ENCODE measurements at places on chromosomes 7 and 10.

GRCh38 chr10:95601116-95601719, 40.0 kb upstream of the SORBS1 start:
- DNase-seq, result peak; percentile 84

DNA sequence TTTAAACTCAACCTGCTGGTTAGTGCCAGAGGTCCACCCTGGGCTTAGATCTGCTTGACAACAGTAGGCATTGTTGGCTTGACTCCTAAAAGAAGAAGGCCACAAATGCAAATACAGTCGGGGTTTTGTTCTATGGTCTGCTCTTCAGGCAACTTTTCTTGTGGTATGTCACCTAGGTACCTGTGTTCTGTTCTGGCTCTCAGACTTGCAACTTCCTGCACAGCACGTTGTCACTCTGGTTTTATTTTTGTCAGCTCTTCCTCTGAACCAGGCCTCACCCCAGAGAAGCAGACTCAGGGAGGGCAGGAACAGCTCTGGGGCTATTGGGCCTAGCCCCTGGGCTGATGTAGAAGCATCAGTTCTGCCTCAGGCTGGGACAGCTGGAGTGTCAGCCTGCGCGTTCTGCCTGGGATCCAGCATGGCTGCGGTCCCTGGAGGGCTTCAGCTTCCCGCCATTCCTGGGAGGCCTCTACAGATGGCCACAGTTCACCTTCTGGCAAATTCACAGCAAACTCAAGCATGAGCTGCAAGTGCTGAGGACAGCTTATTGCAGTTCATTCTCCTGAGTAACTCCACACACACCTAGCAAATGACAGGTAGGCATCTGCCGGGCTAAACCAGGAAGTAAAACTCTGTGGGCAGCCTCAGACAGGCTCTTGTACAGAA, 11.0 kb upstream of the PDCD4 start:
- DNase-seq, result no peak

DNA sequence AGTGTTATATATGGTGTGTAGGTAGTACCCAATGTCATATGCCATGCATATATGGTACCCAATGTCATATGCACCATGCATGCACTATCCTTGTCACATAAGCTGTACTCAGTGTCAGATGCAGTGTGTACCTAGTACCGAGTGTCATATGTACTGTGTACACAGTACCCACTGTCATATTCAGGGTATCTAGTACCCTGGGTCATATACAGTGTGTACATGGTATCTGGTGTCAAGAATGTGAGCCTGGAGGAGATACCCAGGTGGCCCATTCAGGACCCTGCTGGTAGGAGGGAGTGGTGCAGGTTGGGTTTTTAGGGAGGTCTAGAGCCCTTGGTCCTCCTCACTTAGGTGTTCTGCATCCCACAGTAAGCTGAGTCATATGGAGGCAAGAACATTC, 1.8 kb downstream of the ZMYND11 start:
- peak; percentile 7 for DNase-seq

DNA sequence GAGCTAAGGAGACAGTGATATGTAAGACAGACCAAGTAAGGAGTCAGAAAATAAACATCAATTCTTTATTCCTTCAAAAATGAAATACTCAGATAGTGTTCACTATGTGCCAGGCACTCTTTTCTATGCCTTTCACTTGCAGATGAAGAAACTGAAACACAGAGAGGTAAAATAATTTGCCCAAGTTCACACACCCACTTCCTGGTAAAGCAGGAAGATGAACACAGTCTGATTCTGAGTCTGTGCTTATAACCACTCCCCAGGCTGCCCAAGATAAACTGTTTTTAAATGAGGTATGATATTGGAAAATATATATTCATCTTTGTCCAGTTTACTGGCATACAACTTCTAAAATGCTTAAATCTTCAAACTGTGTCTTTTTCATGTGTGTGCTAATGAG, 294.4 kb upstream of the NPVF start:
- no peak for DNase-seq

DNA sequence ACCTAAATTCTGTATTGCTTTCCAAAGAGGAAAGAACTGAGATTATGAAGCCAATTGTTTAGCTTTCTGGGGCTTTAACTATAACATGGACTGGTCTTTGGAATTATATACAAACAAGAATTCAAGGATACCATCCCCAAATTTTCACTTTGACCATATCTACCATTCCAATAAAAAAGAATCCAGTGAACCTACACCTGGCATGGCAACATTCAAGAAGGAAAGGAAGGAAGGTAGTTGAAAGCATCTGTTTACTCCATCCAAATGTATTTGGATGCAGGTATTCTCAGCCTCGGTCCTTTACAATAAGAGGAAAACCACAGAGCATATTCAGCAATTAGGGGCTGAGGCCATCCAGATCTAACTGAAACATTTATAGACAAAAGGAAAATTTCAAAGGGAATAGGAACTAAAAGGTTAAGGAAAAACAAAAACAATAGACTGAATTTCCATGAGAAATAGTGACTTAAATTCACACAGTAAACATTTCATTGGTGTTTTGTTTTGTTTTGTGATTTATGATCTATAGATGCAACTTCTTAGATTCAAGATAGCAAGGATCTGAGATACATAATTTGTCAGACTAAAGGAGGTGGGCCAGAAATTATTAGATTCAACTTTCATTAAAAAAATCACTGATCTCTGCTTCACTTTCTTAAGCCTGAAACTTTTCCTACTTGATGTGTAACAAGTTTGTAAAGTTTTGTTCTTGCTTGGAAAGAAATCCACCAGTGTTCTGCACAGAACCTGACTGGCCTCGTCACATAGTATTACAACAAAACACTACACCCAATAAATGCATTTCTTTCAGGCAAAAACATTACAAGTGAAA, 12.7 kb downstream of the SKIDA1 start:
- DNase-seq, result no peak

DNA sequence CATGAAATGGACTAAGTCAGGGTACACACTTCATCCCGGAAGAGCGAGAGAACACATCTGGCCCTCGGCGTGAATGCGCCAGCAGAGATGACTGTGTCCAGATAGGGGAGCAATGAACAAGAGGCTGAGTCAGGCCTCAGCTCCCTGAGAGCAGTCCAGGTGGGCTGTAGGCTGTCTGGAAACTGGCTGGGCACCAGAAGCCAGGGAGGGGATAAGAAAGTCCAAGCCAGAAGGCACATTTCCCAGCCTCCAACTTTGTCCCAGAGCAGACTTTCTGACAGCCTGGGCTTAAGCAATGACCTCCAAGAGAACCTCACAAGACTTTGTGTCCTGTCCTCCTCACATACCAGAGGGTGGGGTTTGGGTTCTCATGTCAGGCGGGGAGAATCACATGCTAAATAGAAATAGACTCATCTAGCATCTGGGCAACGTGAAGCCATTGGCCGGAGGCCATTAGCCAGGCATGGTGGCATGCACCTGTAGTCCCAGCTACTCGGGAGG, 157.2 kb downstream of the ARHGAP12 start:
- peak; percentile 70 for DNase-seq

GRCh38 chr10:102102421-102102820, 17.7 kb downstream of the LDB1 start:
- no peak for DNase-seq

DNA sequence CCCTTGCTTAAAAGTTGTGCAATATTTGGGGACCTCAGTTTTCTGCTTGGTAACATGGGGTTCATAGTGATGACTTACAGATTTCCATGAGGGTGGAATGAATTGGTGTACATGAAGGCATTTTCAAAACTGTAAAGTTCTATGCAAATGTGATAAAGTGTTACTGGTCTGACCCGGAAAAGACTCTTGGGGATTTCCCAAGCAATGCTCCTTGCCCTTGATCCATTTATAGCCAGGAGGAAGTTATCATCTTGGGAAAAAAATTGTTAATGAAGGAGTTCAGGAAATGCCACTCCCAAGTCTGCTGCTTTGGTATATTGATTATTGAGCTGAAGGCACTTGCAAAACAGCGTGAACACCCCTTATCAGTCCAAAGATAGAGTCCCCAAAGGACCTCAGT, 96.3 kb upstream of the ZPBP start:
- no peak for DNase-seq

GRCh38 chr7:5303591-5304505, 21.1 kb downstream of the SLC29A4 start:
- DNase-seq, result no peak

GRCh38 chr10:6470894-6471618, 109.0 kb downstream of the PRKCQ start:
- DNase-seq, result no peak

GRCh38 chr7:123784263-123784662, 35.5 kb upstream of the WASL start:
- DNase-seq, result no peak

DNA sequence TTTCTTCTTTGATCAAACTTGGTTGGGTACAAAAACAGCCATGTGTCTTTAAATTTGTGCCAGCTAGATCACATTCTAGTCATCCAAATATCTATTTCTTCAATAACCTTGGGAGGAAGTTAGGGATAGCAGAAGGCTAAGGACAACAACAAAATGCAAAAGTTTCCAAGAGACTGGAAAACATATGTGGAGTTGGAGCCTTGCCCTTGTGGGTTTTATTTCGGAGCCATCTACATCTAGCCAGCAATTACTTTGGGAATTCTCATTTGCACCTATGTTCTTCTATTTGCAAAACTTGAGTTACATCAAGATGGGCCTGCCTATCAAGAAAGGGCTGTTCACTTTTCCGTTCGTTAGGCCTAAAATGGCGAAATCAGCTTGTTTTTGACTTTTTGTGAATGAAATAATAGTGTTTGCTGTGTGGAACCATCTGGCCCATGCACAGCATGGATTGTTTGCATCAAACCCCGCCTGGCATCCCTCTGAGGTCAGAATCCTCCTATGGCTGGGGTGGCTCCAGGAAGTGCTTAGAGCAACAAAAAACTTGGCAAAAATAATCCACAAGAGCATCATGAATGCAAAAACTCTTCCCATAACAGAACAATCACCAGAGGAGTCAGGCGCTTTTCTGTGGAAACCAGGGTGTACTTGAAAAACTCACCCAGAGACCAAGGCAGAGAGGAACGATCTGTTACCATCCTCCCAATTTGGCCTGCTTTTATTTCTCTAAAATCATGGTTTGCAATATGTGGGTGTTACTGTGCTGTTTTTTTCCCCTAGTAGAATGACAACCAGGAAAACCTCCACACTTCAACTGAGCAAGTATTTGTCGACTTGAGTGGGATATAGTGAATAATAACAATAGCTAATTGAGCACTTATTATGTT, 36.2 kb upstream of the XPNPEP1 start:
- DNase-seq, result no peak

- DNase-seq, result no peak
These were observed 33.4 kb downstream of the PRPS1L1 start for GRCh38 chr7:17994079-17994850.

DNA sequence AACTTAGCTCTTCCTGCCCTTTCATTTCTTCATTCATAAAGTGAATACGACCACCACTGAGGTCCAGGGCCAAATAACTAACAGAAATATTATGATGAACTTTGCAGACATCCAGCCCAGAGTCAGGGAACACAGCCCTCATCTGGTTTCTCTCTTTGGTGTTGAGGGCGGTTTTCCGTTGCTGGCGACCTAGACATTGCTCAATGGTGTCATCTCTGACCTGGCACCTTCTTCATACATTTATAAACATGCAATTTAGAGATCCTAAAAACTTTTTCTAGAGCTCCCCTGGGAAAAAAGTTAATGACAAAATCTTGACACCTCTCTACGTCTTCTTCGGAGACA, 324 bp upstream of the TET1 start:
- no peak for DNase-seq

DNA sequence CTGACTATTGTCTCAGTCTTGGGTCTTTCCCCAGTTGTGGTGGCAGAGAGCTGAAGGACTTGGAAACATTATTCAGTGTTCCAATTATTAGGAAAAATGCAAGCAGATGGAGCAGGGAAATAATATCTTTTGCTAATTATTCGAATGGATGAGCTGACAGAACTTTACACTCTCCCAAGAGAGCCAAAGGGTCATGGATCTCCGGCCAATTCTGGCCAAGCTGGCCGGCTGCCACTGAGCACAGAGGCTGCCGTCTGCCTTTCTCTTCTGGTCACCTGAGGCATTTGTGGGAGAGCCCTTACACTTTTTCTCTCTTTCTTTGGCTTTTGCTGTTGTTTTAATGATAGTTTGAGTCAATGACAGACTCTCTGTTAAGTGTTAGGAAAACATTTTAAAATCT, 22.2 kb upstream of the CNTNAP2 start:
- DNase-seq, result no peak

GRCh38 chr7:105487579-105488571, 34.2 kb downstream of the PUS7 start:
- peak; percentile 94 for DNase-seq

DNA sequence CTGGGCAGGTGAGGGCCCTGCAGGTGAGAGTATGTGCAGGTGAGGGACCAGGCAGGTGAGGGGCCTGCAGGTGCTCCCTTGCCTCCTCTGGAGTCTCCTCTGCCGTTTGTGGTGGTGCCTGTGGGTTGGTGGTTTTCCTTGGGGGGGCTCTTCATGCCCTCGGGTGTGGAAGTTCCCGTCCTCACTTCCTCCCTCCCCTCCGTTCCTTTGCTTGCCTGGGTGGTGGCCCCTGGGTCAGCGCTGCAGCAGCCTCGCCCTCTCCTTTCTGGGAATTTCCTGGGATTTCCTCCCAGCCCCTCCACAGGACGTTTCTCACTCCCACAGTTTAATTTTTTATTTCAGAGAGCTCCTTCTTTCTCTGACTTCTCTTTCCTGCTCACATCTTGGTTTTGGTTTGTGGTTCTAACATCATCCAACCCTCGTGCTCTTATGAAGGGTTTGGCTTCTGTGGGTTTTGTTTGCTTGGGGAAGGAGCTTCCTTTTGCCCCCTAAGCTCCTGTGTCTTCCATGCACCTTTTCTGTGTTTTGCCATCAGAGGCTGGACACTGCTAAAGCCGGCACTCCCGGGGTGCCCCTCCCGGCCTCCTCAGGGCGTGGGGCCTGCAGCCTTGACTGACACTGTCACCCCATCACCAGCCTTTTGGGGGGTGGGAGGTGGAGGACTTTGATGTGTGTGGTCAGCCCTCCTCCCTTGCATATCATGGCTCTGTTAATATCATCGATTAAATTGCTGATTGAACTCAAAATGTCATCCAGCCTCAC, 29.2 kb upstream of the ADGRA1 start:
- no peak for DNase-seq

- DNase-seq, result no peak
These were observed 178.8 kb upstream of the ANKRD30A start for GRCh38 chr10:36946598-36946997.

GRCh38 chr10:24449769-24450310, 240.9 kb downstream of the KIAA1217 start:
- no peak for DNase-seq

GRCh38 chr7:105819559-105819958, 56.8 kb downstream of the ATXN7L1 start:
- DNase-seq, result no peak

- no peak for DNase-seq
These were observed 1115.6 kb upstream of the GHITM start for GRCh38 chr10:83023662-83024061.

DNA sequence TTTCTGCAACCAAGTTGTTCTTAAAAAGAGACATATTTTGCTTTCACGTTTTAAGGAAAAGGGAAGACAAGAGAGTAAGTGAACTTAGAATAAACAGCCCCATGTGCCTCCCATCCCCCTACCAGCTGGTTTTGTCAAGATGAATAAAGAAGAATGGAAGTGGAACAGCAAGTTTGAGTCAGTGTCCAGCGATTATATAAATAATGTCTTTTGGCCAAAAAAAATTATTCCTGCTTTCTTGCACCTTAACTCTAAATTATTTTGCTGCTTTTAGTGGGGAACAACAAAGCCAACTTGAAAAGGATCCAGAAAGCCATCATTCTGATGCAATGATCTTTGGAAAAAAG, 82.4 kb upstream of the TRIL start:
- DNase-seq, result no peak
